ENCODE measurements at places on chromosomes 7 and 10.
A peak's percentile ranks its signal among the peaks of the same experiment; 100 is the strongest.

DNA sequence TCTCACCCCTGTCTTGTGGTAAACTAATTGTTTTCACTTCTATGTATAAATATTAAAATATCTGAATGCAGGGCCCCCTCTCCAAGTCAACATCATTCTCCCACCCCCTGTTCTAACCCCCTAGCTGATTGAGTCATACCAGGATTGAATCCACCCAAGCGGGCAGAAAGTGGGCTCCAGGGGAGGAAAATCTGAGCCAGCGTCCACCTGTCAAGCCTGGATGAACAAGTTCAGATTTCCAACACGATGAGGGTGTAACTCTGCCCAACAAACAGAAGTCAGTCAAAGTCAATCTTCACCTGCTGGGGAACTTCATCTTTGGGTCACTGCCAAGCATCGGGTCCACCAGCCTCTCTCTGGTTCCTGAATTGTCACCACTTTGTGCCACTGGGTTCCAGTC, 162.9 kb upstream of the CELF2 start:
- no peak for DNase-seq

- peak; percentile 71 for DNase-seq
Measured at GRCh38 chr7:105388356-105389087, at the start of gene SRPK2. TSS of gene SRPK2 (minus strand) at chr7:105388921.

DNA sequence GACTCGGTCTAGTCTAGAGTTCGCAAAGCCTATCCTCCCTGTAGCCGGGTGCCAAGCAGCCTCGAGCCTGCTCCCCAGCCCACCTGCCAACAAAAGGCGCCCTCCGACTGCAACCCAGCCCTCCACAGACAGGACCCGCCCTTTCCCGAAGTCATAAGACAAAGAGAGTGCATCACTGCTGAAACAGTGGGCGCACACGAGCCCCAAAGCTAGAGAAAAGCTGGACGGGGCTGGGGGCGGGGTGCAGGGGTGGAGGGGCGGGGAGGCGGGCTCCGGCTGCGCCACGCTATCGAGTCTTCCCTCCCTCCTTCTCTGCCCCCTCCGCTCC, 622 bp upstream of the COL1A2 start:
- DNase-seq: no peak

- DNase-seq: no peak
Measured at GRCh38 chr10:86951184-86951761, 6.1 kb downstream of the MMRN2 start.

GRCh38 chr10:73359492-73359891, 828 bp upstream of the CFAP70 start:
- no peak for DNase-seq

DNA sequence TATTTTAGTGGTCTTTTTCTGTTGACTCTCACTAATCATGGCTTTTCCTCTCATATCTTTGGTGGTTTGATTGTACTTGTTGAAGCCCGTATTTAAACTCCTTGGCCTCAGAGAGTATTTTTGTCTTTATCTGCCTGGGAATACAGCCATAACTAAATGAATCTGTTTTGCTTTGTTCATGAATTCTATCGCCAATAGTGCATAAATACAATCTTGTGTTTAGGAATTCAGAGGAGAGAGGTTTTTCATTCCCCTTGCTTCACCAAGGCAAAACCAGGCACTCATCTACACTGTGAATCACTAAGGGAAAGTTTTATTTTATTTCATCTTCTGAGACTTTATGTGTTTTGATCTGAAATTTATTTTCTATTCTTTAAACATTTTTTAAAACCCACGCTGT, 152.7 kb downstream of the BICC1 start:
- DNase-seq: no peak

DNA sequence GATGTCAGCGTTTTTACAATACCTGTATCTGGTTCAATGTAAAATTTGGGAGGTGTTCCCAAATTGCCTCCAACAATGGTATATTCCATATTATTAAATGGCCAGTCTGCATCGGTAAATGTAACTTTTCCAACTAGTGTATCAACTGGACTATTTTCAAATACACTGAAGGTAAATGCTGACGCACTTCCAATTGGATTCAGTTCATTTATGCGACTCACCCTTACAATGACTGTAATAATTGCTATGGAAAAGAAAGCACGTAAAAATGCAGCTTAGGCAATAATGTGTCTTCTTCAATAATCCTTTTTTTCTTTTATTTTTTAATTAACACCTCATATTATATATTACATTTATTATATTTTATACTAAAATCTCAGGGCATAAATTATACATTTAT, 209.1 kb downstream of the HGF start:
- no peak for DNase-seq

- no peak for DNase-seq
Measured at GRCh38 chr10:24170199-24170598, 38.7 kb upstream of the KIAA1217 start.

GRCh38 chr7:37981664-37982063, 61.2 kb downstream of the EPDR1 start:
- no peak for DNase-seq
